Activated CD4-positive, CD25-positive, alpha-beta regulatory T cell (primary cell): ENCODE measurements at places on chromosomes 16 and 17.

DNA sequence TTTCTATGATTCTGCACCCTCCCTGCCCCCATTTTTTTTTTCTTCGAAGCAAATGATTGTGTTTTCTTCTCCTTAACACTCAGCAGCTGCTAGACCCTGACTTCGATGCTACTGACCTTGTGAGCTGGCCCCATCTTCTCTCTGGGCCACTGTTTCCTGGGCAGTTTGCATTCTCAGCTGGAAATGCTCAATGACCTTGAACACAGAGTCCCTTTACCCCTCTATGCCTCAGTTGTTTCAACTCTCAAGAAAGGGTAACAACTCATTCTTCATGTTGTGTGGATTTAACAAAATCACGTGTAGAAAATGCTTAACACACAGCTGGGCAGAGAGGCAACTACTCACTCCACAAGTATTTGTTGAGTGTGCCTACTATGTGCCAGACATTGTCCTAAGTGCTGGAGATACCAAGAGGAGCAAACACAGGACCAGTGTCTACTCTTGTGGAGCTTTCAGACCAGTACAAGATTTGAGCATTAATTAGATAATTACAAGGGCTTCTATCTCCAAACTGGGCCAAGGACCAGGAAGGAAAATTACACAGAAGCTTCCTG is 66.2 kb downstream of the IQCK start:
- DNase-seq, result no peak

GRCh38 chr17:67178555-67178954 is 66.4 kb downstream of the HELZ start:
- DNase-seq, result no peak

DNA sequence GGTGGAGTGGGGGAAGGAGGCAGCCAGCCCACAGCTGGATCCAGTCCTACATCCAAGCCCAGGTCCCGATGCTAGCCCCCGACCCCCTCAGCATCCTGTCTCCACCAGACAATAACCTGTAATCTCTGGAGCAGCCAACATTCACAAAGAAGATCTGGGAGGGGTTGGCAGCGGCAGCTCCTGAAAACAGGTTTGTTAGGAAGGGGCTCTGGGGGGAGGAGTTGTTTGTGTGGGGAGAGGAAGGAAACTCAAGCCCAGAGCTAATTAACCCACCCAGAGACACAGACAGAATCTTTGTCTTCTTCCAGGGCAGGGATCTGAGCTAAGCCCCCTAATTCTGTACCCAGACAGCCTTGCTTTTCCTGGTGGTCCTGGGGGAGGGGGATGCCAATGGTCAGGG is 4.6 kb upstream of the C17orf113 start:
- DNase-seq, result no peak

GRCh38 chr17:38970128-38970527 is 2.9 kb upstream of the FBXO47 start:
- no peak for DNase-seq

- no peak for DNase-seq
Measured at GRCh38 chr17:64448665-64449512, at the start of gene MILR1. TSS of gene MILR1 (plus strand) at chr17:64449115. CDS start at chr17:64449169, 54 bp downstream.

DNA sequence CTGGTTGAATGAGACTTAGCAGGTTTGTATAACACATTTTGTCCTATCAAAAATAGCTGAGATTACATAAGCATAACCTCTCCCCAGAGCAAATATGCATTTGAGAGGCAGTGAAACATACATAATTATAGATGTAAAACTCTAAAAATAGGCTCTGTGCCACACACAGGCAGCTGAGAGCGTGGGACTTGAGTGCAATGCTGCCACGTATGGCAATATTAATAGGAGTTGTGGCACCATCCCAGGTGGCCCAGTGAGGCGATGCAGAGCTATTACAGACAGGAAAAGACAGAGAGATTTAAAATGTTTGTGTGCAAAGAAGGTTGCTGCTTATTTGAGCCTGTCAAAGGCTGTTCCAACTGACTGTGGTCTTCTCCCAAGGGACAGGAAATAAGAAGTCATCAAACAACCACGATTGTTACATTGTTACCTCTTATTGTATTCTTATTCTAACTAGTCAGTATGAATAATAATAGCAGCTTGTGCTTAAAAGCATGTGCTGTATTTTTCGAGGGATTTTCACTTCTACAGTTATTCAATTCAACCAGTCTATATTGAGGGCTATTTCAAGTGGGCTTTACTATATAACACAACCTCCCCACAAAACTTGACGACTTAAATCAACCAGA is 116.5 kb downstream of the SALL1 start:
- DNase-seq, result no peak

GRCh38 chr17:77372444-77373298 is 231.9 kb downstream of the SEC14L1 start:
- peak; percentile 38 for DNase-seq

DNA sequence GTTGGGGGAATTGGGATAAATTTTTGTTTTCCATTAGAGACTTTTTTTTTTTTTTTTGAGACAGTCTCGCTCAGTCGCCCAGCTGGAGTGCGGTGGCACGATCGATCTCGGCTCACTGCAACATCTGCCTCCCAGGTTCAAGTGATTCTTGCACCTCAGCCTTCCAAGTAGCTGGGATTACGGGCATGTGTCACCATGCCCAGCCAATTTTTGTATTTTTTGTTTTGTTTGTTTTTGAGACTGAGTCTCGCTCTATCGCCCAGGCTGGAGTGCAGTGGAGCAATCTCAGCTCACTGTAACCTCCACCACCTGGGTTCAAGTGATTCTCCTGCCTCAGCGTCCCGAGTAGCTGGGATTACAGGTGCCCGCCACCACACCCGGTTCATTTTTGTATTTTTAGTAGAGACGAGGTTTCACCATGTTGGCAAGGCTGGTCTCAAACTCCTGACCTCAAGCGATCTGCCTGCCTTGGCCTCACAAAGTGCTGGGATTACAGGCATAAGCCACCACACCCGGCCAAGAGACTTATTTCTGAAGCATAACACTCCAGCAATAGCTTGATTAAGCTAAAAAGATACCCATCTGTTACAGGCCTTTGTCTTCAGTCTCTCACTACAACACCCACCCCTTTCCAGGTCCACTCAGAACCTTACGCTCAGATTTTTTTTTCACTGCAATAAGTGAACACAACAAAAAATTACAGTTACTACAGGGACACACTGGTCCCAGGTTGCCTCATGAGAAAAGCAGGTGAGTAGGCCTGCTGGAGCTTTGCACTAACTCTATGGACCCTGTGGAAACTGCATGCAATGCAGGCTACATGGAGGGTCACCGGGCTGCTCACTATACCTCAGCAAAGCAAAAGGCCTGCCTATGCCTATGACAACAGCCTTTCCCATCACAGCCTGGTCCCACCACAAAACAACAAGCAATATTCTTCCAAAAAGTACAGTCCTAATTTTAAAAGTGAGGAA is 34.6 kb downstream of the KANSL1 start:
- DNase-seq, result no peak

DNA sequence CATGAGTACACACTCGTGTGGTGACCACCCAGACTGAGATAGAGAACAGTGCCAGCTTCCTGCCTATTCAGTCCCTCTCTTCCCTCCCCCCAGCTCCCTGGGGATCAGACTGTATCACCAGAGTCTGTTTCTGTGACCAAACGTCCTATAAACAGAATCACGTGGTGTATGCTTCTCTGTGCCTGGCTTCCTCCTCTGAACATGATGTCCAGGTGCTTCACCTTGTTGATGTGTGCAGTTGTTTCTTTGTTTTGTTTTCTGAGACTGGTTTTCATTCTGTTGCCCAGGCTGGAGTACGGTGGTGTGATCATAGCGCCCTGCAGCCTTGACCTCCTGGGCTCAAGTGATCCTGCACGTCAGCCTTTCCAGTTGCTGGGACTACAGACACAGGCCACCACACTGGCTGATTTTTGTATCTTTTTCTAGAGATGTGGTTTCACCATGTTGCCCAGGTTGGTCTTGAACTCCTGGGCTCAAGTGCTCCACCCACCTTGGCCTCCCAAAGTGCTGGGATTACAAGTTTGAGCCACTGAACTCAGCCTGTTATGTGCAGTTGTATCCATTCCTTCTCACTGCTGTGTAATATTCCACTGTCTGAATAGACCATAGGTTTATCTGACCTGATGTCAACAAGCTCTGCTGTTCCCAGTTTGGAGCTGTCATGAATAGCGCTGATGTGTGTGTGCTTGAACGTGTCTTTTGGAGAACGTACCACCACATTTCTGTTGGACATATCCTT is 28.9 kb upstream of the PRM1 start:
- no peak for DNase-seq

DNA sequence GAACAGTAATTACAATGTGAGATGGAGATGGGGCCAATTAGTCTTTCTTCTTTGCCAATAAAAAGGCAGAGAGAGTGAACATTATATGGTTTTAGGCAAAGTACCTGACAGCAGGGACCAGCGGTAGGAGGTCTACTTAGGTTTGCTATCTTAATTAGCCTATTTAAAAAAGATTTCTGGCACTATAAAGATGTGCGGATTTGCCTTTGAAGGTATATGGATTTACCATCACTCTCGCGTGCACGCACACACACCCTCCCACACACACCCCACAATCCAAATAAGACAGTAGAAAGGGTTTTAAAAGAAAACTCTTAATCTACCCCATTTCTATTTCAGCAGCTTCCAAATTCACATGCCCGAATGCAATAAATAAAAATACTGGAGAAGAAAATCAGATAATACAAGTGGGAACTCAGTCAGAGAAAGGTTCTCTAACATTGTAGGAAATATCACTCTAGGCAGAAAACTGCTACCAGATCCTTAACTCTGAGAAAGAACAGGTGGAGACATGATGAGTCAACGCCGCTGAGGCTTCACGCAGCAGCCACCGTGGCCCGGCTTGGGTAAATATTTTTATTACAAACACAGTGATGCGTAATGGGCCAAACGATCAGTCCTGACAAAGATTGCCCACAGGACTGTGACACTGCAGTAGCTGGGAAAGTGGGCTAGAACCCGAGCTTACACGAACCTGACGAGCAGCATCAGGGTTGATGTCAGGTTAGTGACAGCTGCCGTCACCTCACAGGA is 66.6 kb upstream of the AXIN2 start:
- no peak for DNase-seq

- no peak for DNase-seq
Measured at GRCh38 chr16:57689762-57690558, 4.6 kb upstream of the DRC7 start.

DNA sequence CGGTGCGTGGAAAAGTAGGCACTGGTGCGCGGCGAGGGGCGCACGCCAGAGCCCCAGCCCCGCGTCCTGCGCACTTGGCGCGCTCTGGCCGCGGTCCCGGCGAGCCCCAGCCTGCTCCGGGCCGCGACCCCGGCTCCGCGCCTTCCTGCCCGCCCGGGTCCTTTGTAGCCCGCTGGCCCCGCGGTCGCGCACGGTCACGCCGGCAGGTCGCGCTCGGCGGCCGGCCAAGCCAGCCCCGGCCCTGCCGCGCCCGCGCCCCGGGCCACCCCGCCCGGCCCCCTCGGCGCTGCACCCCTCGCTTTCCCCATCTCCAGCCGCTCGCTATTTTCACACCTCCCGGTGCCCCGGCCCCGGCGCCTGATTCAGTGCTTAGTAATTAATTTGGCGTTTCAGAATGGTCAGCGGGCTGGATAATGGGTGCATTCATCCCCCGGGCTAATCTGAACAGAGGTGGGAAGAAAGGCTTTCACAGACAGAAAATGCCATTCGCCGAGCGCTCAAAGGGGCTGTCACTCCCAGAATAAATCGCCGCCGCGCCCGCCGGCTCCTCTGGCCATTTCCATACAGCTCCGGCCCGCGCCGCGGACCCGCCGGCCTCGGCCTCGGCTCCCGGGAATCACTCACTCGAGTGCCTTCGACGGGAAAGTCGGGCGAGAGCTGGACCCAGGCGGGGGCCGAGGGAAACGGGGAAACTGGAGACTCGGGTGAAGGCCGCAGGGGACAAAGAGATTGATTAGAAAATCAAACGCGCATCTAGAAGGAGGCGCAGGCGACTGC is 17.8 kb upstream of the NTN1 start:
- DNase-seq, result no peak

DNA sequence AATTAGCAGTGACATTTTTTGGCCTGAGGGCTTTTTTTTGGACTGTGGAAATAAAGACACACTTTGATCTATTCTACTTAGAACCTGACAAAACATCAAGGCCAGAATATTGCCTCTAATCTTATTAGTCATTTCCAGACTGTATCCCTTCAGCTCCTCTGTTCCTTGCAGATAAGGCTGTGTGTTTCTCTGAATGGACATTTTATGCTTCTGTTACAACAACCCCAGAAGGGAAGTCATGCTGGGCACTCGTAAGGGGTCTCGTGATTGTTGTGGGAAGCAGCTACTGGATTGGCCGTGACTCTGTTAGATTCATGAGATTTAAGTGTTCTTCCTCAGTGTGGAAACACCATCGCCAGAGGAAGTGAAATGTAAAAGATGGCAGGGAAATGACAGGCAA is 31.6 kb upstream of the HS3ST2 start:
- no peak for DNase-seq

DNA sequence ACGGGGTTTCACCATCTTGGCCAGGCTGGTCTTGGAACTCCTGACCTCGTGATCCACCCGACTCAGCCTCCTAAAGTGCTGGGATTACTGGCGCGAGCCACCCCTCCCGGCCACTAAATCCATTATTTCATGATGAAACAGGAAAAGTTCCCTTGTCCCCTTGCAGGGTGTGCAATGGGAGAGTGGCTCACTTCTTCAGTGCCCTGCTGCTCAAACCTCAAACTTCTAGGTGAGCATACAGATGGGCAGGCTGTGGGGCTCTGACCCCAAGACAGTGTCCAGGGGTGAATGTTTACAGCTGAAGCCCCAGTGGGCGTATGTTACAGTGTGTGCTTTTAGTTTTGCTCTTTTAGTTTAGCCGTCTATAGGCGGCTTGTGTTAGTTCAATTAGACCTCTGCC is 34.7 kb downstream of the GJC1 start:
- DNase-seq, result no peak

- no peak for DNase-seq
Measured at GRCh38 chr17:79019632-79020584, 4.1 kb upstream of the C1QTNF1 start.

DNA sequence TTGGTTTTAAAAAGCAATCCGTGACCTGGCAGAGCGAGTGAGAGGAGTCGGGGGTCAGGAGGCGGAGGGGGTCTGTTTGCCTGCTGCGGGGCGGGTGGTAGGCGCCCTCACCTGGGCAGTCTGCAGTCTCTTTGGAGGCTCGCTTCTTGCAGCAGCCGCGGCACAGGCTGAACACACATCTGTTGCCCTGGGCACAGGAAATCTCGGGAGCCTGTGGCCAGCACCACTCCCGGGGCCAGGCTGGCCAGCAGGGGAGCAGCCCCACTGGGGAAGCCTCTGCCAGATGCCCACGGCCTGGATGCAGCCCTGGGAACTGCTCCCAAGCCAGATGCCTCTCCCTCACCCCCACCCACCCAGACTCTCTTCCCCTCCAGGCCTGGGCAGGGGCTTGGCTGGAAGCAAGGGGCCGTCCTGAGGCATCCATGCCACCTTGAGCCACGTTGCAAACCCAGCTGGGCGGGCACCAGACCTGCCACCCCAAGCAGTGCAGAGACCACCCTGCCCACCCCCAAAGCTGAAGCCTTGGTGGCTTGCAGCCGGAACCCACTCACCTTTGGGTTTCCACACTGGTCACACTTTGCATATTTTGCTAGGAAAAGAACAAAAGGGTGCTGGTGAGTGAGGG is 6.6 kb downstream of the GPS1 start:
- no peak for DNase-seq

- DNase-seq, result no peak
Measured at GRCh38 chr17:8674344-8675305, 44.1 kb upstream of the MYH10 start.

GRCh38 chr17:45953561-45953960 is 45.5 kb upstream of the STH start:
- no peak for DNase-seq

GRCh38 chr17:1995321-1995892 is 29.7 kb downstream of the RTN4RL1 start:
- no peak for DNase-seq
